ENCODE measurements at places on chromosomes 16 and 17.

- DNase-seq, result no peak
Measured at GRCh38 chr17:63447471-63448009, 1.4 kb upstream of the CYB561 start.

- no peak for DNase-seq
Measured at GRCh38 chr16:79369796-79370195, 230.7 kb downstream of the MAF start.

- DNase-seq, result no peak
Measured at GRCh38 chr17:48539177-48539576, 5.7 kb downstream of the HOXB2 start.

DNA sequence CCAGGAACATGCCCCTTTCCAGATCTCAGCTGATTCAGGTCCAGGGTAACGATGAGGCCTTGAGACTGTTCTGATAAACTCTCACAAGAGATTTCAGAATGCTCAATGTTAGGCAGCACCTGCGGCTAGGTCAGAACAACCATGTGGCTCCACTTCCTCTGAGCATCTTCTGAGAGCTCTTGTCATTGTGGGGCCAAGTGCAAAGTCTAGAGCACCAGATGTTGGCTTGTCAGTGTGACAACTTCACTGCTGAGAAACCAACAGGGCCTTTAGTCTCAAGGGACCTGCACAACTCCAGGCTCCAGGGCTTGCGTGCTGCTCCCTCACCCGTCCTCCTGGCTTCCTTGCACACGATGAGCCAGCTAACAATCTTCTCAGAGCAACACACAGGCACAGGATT, 29.0 kb downstream of the FCSK start:
- DNase-seq, result no peak

DNA sequence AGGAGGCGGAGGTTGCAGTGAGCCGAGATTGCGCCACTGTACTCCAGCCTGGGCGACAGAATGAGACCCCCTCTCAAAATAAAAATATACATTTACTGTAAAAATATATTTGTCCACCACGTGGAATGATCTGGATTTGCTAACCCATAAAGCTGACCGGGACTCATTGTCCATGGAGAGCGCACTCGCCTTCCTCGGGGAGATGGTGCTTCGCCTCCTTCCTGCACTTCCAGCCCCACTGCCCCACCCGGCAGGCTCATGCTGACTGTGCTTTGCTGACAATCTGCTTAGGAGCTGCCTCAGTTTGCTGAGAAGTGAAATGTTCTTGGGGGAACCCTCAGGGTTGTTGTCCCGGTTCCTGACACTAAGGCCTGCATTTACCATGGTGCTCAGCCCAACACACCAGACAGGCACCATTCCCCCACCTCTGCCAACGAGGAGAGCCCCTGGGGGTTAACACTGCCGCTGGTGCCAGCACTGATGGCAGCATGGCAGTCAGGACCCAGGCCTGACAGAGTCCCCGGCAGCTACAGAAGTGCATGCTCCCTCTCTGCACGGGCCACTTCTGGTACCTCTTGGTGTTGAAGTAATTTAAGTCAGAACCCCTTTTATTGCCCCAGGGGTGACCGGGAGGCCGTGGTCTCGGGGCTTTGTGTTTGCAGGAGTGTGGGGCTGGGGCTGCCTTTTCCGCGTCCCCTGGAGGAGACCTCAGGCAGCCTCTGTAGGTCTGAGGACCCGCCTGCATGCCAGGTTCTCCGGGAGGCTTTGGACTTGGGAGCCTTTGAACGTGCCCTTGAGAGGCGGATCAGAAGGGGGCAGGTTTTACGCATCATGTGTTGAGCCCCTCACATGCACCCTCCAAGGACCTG, 2.5 kb downstream of the NUBP2 start:
- DNase-seq, result no peak

DNA sequence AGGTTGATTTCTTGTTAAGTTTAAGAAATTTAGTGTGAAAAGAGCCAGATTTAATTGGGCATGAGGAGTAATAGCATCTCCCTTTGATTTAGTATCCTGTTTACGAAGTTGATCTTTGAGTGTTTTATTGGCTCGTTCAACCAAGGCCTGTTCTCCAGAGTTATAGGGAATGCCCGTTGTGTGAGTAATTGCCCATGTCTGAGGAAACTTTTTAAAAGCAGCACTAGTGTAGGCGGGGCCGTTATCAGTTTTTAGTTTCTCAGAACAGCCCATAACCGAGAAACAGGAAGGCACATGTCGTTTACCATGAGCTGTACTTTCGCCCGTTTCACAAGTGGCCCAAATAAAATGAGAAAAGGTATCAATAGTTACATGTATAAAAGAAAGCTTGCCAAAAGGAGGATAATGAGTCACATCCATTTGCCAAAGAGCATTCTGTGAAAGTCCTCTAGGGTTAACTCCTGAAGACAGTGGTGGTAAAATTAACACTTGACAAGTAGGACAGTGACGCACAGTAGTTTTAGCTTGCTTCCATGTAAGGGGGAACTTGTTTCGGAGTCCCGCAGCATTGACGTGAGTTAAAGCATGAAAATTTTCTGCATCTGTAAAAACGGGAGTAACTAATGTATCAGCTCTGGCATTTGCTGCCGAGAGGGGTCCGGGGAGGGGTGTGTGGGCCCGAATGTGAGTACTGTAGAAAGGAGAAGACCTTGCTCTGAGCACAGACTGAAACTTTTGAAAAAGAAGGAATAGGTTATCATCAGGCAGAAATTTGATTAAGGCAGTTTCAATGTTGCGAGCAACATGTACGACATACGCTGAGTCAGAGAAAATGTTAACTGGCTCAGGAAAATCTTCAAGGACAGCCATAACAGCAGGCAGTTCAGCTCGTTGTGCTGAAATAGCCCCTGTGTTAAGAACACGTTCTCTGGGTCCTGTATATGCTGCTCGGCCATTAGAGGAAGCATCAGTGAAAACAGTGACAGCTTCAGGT, 18.5 kb upstream of the KCTD5 start:
- no peak for DNase-seq

GRCh38 chr16:17453364-17454038, 17.3 kb downstream of the XYLT1 start:
- DNase-seq, result no peak

- no peak for DNase-seq
Measured at GRCh38 chr17:81323411-81323868, 28.3 kb upstream of the SLC38A10 start.
